Activated CD8-positive, alpha-beta memory T cell treated with anti-CD3 and anti-CD28 coated beads for 1 hour (primary cell): ENCODE measurements at places on chromosomes 1 and 21.

GRCh38 chr1:9705337-9706093, 54.0 kb downstream of the PIK3CD start:
- no peak for DNase-seq

- no peak for DNase-seq
These were observed 689.7 kb upstream of the PRMT6 start for GRCh38 chr1:106366627-106367319.

- no peak for DNase-seq
These were observed 231.3 kb downstream of the SETD4 start for GRCh38 chr21:35829067-35829466.

DNA sequence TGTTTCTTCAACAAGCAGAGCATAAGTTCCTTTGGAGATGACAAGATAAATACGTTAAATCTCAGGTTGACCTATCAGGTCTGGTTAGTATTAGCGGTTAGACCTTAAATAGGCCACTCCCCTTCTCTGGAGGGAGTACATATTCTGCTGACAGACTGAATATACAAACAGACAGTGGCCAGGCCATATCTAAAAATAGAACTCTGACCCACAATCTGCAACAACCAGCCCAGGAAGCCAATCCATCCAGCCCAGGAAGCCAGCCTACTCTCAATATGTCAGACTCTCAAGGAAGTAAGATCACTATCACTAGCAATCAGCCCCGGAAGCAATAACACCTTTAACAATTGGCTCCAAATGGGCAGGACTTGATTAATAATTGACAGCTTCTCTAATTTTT, 6.7 kb downstream of the IL20 start:
- DNase-seq: no peak

- DNase-seq: no peak
These were observed 5.2 kb downstream of the TTC22 start for GRCh38 chr1:54795841-54796468.

DNA sequence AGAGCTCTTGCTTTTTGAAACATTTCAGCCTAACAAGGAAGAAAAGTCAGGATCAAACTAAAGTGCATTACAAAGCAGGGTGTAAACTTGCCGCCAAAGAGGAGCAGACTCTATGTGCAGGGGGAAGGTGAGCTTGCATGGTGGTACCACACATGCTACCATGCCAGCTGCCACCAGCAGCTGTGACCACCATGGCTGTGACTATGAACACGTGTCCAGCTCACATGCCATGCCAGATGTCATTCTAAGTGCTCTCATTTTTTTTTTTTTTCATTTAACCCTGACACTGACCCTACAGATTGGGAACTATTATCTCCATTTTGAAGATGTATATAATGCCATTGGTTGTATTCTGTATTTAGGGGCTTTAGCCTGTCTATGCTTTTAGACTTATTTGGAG, 79.0 kb downstream of the PCP4 start:
- no peak for DNase-seq
